ENCODE measurements at places on chromosomes 12 and 14. TPM values are rescaled to one million over a fixed set of nuclear protein-coding genes. Genes with fewer than 3 reads are reported as not detected.
A peak's percentile ranks its signal among the peaks of the same experiment; 100 is the strongest.

GRCh38 chr14:76500011-76500410 is 124.1 kb downstream of the ESRRB start:
- DNase-seq = no peak

- no peak for DNase-seq
These were observed 83.3 kb upstream of the HIF1A start for GRCh38 chr14:61611880-61612630.

DNA sequence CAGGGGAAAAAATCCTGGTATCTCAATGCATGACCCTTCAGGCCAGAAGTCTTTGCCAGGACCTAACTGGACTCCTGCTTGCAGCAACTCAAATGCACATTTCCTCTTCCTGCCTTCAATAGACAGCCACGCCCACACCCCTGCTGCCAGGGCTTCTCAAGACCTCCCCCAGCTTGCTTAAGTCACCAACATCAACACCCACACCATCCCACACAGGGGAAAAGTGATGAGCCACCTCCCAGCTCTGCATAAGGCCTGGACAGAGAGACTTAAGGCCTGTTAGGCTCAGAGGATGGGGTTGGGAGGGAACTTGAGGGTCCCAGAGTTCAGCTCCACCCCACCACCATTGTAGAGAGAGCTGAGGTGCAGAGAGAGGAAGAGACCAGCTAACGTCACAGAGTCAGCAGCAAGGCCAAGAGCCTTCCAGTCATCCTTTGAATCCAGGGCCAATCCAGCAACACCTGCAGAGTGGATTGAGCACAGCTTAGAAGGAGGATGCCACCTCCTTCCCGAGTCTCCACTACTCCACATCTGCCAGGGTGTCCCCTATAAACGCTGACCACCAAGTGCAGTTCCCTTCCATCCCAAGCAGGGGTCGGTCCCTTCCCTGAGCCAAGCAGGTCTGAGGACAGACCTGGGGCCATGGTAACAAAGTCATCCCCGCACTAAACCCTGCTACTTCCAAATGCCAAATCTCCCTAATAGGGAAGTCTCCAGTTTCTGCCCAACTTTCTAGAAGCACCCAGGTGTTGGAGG is 50.0 kb downstream of the KDM2B start:
- peak; percentile 70 for DNase-seq

DNA sequence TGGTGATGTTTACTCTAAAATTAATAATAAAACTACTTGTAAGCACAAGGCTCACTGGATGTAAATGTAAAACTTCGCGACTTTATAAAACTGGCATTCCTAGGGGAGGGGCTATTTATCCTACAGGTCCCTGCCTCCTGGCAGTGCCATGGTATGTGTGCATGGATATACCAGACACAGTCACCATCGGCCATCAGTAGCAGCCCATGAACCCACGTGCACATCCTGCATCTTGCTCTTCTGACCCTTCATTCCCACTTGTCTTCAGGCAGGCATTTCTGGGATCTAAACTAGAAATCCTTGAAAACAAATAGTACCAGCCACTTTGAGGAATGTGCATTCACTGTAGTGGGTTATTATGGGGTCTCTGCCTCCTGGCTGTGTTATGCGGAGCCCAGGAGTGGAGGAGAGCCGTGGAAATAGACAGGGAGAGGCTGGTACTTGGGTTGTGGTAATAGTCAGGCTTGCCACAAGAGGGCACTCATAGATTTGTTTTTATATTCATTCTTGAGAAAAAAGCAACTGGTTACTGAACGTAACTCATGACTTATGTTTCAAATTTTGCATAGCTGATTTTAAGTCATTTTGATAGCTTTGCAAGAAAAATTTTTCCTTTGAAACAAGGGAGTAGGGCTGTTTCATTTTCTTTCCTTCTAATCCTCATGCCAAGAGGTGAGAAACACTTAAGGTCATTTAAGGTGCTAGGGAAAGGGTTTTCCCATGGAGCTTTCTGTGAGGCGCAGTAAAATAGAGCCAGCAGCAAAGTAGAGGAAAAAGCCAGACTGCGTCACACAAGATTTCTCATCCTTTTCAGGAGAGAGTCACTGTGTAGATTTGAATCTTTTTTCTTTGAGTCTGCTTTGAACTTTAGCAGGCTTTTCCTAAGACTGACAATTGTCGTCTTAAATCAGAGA is 17.4 kb upstream of the GALNT16 start:
- DNase-seq = peak; percentile 47

- DNase-seq = no peak
These were observed 7.0 kb downstream of the POU6F1 start for GRCh38 chr12:51210690-51211395.

DNA sequence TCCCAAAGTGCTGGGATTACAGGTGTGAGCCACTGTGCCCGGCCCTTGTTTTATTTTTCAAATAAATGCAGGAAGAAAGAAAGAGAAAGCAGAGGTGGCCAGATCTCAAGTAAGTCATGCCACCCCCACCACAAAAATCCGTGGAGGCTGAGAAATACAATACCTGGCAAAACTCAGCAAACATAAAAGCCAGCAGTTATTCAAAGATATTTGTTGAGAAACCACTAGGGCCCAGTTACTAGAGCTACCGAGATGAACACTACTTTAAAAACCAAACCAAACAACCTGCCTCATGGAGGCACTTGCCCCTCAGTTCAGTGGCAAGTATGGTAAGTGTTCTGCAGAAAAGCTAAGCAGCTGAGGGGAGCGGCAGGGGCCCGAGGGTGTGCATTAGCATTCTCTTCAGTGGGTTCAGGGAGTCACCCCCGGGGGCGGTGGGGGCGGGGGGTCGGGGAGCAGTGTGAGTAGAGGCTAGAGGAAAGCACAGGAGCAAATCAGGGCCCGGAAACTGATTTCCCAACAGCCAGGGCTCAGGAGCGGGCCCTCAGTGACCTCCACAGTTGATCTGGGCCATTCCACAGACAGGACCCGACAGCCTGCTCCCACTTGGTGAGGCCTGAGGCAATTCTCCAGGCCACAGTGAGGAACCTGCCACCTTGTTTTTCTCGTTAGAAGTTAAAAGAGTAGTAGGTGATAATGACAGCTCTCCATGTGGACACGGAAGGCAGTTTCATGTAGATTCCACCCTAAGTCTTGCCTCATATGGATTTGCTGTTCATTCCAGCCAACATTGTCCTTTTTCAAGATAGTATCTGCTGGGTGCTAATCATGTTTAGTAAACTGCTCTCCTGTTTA is 8.6 kb downstream of the EVL start:
- DNase-seq = no peak

DNA sequence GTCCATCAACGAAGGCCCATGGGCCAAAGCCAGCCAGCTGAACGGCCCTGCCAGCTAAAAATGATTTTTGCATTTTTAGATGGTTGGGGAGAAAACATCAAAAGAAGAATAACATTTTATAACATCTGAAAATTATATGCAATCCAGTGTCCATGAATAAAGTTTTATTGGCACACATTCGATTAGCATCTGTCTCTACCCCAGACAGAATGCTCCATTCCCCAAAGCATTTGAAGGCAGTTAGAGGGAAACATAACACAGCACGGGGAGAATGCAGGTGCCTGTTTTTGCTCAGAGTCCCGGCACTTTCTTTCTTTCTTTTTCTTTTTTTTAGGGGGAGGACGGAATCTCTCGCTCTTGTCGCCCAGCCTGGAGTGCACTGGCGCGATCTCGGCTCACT is 110.7 kb downstream of the ZNF664 start:
- no peak for DNase-seq

GLT1D1 gene
- polyA plus RNA-seq = 55.6 TPM

- no peak for DNase-seq
These were observed 41.9 kb downstream of the SLC38A4 start for GRCh38 chr12:46783871-46784270.

- DNase-seq = no peak
These were observed 2.5 kb downstream of the C14orf119 start for GRCh38 chr14:23097786-23098185.

PTGDR gene
- polyA plus RNA-seq = not detected

DNA sequence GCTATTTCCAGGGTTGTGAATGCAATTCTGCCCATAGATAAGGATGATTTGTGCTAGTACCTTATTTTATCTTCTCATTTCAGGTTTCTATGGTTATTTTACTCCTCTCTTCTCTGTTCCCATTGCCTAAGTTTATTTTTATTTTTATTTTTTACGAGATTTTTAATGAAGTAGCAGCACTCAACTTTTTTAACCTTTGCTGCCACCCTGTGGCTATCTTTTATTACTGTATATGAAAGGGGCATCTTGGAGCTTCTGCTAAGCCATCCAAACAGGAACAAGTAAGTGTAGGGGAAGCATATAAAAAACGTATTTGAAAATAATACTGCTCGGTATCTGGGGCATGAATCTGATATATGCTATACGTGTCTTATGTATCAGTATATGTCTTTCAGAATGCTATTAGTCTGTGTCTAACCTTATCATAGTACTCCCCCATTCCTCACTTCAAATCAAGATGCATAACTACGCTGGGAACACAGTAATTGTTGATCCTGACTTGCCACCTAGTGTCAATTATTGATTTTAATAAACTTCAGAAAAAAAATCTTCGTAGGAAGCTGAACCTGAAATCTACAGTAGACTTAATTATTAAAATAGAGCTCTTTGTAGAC is 60.3 kb downstream of the KLRG1 start:
- DNase-seq = peak; percentile 39

DNA sequence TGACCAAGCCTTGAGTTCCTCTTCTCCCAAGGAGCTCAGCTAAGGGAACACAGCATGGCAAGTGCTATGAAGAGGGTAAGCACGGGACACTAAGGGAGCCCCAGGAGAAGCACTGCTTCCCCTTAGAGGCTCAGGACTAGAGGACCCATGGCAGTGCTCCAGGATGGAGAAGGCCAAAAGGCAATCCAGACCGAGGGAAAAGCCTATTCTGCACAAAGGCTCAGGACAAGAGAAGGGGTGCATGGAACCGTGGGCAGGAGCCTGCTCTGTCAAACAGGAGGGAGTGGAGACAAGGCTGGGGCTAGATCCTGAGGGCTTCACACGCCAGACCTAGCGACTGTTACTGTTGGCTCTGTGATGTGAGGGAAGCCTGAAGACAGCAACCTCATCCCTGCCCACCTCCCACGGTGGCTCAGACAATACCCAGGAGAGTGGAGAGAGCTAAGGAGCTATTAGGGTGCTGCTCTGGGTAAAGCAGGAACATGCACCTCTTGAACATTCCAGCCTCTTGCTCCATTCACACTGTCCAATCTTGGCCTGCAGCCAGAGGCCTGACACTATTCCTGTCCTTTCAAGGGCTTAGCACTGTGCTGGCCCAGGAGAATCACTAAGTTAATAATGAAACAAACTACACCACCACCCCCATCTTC is 24.2 kb downstream of the OTUB2 start:
- DNase-seq = no peak

DNA sequence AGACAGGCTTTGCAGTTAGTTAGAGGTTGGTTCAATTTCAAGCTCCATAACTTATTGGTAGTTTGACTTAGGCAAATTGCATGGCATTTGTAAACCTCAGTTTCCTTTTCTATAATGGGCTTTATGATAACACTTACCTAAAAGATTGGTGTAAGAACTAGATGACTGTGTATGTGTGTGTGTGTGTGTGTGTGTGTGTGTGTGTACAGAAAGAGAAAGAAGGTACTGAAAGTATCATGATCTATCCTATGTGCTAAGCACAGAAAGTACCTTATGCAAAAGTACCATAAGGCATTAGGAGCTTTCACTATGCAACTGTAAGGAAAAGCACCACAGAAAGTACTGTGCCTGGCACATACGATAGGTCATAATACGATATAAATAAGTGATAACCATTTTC is 304.3 kb upstream of the KITLG start:
- no peak for DNase-seq

GRCh38 chr12:70359458-70360197 is 6.5 kb upstream of the KCNMB4 start:
- DNase-seq = no peak

- no peak for DNase-seq
These were observed 12.1 kb downstream of the CLEC14A start for GRCh38 chr14:38243696-38244240.

DNA sequence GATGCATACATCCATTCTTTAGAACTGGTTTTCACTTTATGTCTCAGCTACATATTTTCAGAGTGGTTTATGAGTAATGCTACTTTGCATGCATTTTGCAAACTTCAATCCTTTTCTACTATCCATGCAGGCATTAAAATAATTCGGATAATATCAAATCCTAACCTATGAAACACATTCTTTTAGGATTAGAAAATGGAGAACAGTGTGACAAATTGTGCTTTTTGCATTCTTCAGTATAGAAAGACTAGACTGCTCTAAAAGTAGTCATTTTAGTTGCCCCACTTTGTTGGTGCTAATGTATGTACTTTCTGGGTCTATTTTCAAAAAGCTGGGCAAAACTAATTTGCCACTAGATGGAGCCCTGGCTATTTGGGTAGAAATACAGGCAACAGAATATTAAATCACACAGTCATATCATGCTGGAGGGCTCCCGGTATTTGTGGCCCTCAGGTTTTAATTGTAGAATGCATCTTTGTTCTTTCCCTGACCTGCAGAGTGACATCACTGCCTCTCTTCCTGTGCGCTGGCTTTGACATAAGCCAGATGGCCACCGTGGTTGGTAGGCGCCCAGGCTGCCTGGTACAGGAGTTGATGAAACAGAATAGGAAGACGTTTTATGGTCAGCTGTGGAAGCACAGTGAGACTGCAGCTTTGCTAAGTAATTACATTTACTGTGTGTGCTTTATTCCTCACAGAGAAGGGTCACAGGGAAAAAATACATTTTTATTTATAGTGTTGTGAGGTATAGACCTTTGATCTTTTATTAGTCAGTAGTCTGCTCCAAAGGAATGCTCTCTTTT is 28.1 kb downstream of the MSRB3 start:
- peak; percentile 14 for DNase-seq

DNA sequence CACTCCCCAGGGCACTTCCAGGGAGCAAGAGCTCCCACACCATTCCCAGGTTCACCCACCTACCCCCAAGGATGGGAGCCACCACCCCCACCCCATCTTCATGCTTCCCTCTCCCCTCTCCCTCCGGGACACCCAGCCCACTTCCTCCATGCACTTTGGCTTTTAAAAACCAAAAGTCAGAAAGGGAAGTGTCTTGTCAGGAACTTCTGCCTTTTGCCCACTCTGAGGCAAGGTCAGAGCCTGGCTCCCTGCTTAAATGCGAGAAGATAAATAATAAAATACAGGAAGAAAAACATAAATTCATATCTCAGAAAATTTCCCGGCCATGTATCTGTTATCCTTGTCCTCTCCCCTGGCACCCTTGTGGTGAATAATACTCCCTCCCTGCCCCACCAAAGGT is 81.6 kb downstream of the PTGER2 start:
- DNase-seq = peak; percentile 56

SERPINA10 gene
- not detected for polyA plus RNA-seq

DNA sequence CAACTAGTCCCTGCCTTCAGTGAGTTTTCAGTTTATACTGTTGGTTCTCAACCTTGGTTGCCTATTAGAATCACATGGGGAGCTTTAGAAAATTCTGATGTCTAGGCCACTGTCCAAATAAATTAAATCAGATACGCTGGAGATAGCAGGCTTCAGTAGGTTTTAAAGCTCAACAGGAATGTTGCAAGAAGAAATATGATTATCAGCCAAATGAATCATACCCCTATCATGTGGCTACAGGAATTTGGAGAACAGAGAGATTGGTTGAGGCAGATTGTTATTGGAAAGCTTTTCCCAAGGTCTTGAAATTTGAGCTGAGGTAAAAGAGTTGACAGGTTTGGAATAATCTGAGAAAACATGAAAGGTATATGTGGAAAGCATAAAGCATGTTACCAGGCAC is 125.3 kb downstream of the WIF1 start:
- no peak for DNase-seq

Measured in CD14-positive monocyte (primary cell).